A172 (cell line): ENCODE measurements at places on chromosomes 5 and 9.

GRCh38 chr5:150301170-150301505 lies 1.6 kb downstream of the ARSI start:
- no peak for DNase-seq

- DNase-seq = no peak
These were observed 103.6 kb downstream of the GABBR2 start for GRCh38 chr9:98605116-98605515.

- no peak for DNase-seq
These were observed 45.5 kb upstream of the HSPA9 start for GRCh38 chr5:138620663-138621224.

GRCh38 chr5:114325541-114325940 lies 36.3 kb upstream of the KCNN2 start:
- peak; percentile 50 for DNase-seq

DNA sequence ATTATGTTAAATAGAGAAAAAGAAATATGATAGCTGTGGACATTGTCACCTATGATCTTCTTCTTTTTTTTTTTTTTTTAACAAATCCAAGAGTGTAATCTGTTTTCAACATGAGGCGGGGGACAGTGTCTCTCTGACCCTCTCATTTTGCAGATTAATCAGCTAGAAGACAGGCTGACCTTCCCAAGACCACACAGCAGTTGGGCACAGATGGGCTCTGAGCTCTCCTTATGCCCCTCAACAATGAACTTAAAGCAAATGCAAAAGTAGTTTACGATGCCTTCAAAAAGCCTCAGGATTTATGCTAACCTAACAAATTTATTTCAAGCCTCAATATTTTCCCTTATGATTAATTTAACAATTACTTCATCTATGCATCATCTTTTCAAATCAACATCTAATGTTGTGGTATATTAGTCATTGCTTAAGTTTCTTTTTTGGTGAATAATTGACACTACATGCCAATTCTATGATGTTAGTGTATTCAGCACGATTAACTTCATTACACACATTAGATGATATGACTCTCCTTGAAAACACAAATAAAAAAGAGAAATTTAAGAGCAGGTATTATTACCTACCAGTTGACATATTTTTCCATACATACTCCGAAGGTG lies 7.4 kb downstream of the NFIL3 start:
- DNase-seq = no peak
